Fibroblast of the aortic adventitia (primary cell): ENCODE measurements at places on chromosomes 13 and 19. TPM values are rescaled to one million over a fixed set of nuclear protein-coding genes. Genes with fewer than 3 reads are reported as not detected.

- DNase-seq, result no peak
Observed at GRCh38 chr13:51266642-51267041, 44.4 kb downstream of the FAM124A start.

DNA sequence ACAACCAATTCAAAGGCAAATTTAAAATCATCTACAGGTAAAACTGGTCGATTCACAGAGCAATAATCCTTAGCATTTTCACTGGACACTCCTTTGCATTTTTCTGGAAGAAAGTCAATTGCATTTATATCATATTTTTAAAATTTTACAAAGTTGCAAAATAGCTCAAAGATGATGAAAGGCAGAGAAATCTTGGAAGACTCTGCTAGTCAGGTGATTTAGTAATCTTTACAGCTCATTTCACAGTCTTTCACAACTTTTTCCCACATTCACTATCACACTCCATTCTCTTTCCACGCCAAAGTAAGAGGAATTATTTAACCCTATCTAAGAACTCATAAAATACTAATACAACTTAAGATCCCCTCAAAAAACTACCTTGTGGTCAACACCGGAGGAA lies 1063.8 kb downstream of the EFNB2 start:
- peak; percentile 40 for DNase-seq

IRS2 gene
- total RNA-seq, result 4.3 and 15.2 TPM in 2 replicates

- DNase-seq, result no peak
Observed at GRCh38 chr19:7527516-7528191, 5.2 kb downstream of the MCOLN1 start.

DNA sequence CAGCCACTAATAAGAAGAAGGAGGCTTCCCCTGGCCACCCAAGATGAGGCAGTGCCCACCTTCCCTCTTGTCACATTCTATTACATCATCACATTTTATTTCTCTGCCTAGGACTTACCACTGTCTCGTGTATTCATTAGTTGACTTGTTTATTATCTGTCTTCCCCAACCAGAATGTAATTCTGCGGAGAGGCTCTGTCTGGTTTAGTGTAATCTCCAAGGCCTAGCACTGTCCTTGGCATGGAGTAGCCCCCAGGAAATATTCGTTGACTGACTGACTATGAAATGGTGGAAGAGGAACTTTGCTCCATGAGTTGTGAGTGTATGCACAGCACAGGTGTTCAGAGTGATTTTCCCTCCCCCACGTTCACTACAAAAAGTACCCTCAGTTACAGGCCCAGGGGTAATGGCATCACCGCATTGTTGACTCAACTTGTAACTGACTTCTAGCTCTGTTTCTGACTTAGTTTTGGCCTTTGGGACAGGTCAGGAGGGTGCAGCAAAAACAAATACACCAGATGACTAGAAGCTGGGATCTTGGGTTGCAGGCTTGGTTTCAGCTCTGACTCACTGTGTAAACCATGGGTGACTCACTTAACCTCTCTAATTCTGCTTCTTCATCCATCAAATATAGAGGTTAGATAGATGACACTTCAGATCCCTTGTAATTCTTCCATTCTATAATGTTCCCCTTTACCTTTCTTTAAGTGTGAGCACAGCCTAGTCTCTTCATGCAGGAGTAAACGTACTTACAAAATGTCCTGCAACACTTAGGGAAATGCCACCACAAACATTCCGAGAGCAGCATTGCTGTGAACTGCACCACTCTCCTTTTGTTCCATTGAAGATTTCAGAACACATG lies 229.7 kb downstream of the KCNRG start:
- peak; percentile 82 for DNase-seq

GRCh38 chr19:13037161-13037560 lies 41.9 kb downstream of the NFIX start:
- peak; percentile 85 for DNase-seq

ZNF738 gene
- total RNA-seq, result 2.9 and 6.4 TPM in 2 replicates

DNA sequence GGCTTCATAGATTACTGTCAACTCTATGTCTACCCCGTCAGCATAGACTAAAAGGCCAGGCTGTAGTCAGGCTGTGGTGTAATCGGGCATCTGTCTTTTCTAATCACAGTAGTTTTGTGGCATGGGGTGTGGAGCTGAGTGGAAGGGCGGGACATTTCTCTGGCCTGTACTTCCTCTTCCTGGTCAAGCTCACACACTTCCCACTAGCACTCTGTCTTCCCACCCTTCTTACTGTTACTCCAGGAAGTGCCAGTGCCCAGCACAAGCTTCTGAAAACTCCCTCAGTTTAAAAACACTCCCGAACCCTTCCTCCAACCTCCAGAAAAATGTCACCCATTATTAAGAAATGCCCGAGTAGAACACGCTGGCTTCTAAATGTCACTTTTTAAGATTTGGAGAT lies 229.8 kb downstream of the KLF5 start:
- no peak for DNase-seq

DNA sequence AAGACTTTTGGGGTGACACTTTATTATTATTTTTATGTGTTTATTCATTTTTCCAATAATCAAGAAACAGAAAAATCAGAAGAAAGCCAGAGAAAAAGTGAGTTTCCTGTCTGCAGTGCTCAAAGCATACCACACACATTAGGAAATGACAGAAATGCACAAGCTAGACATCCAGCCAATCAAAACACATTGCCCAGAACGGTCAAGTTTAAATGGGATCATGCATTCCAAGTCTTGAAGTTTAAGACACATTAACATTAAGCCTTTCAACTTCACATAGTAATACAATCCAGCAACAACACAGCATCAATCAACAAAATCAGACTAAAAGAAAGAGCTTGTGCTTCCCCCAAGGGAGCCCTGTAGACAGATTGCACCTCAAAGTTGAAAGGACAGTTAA lies 28.7 kb upstream of the MEDAG start:
- peak; percentile 84 for DNase-seq

ZNF536 gene
- 0.33 and 0.90 TPM in 2 replicates for total RNA-seq

ZNF682 gene
- total RNA-seq, result 2.8 and 3.8 TPM in 2 replicates

DNA sequence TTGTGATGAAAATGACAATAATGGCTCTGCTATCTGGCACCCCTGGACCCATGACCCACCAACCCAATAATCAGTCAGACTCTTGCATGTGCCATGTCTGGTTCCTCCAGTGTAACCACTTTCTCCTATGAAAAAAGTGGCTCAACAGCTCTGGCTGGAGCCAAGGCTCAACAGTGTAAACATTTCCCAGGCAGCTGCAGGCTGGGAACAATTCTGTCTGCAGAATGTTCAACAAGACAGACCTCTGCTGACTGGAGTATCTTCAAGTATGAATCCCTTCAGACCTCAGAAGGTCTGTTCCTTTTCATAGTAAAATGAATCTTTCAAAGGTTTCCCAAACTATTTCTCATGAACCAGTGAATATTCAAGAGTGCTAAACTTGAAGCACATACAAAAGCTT lies 410.1 kb upstream of the HTR2A start:
- DNase-seq, result peak; percentile 15

GRCh38 chr19:4536798-4537197 lies 1.8 kb upstream of the PLIN5 start:
- DNase-seq, result no peak

BEST2 gene
- total RNA-seq, result not detected in 2 replicates

LGALS7 gene
- total RNA-seq, result 0.72 TPM in 1 of 2 replicates, not detected in the other

ZNF284 gene
- total RNA-seq, result 3.5 and 3.8 TPM in 2 replicates

DNA sequence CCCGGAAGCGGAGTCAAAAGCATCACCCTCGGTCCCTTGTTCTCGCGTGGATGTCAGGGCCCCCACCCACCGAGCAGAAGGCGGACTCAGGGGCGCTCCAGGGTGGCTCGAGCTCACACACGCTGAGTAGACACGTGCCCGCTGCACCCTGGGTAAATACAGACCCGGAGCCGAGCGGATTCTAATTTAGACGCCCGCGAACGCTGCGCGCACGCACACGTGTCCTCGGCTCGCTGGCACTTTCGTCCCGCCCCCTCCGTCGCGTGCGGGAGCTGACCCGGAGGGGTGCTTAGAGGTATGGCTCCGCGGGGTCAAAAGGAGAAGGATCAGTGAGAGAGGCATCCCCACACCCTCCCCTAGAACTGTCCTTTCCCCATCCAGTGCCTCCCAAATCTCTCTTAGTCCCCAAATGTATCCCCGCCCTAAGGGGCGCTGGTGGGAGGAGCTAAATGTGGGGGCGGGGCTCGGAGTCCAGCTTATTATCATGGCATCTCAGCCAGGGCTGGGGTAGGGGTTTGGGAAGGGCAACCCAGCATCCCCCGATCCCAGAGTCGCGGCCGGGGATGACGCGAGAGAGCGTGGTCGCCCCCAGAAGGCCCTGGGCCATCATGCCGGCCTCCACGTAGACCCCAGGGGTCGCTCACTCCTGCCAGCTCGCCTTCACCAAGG lies 451 bp upstream of the ICAM5 start:
- no peak for DNase-seq

DNA sequence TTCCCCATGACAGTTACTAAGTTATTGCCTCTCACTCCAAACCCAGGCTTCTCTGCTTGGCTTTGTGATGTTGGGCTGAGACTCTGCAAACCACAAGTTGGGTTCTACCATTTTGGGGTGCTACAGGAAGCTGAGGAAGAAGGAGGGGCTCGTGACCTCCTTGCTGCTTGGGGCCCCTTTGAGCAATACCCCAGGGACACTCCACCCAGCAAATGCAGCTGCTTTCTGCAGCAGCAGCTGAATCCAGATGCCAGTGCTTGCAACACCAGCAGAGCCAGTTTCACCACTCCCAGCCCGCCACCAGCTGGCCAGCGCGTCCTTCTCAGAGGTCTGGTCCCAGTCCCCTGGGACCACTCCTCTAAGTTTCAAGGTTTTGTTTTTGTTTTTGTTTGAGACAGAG lies 22.0 kb upstream of the UBAC2 start:
- no peak for DNase-seq
